ENCODE measurements at places on chromosomes 1 and 21.

DNA sequence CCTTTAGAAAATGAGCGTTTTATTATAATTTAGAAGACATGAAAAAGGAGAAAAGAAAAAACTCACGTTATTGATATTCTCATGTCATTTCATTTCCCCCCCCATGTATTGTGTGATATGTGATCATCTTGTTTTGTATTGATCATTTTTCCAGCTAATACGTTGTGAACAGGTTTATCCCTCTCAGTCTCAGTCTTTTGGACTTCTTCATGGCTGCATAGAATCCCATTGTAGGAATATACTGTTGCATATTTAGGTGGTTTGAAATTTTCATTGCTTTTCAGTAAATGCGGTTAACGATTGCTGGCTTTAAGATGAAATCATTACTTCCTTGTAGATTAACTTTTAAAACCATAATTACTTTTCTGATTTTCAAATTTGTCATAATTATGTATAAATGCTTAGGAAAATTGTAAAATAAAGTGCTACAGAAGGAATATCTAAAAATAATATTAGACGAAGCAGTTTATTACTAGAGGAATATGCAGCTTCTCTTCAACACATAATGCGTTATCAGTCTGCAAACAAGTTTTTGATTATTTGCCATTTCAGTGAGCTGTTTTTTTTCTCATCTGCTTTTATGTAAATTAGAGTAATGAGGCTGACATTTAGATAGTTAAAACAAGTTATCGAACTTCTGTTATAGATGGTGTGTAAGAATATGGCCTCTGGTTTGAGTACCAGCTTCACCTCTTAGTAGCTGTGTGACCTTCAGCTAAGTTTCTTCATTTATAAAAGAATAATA, 1.8 kb downstream of the SON start:
- no peak for DNase-seq

- no peak for DNase-seq
Observed at GRCh38 chr1:212957546-212957945, 7.2 kb downstream of the VASH2 start.

GRCh38 chr1:168833362-168833761, 104.4 kb upstream of the DPT start:
- no peak for DNase-seq

DNA sequence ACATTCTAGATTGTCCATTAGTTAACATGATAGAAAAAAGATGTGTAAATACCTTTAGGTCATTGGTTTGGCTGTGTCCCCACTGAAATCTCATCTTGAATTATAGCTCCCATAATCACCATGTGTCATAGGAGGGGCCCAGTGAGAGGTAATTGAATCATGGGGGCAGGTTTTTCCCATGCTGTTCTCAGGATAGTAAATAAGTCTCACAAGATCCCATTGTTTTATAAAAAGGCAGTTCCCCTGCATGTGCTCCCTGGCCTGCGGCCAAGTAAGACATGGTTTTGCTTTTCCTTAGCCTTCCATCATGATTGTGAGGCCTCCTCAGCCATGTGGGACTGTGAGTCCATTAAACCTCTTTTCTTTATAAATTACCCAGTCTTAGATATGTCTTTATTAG, 32.5 kb upstream of the SLC44A5 start:
- DNase-seq = no peak
